SK-N-DZ (cell line): ENCODE measurements at places on chromosomes 7 and 10.

DNA sequence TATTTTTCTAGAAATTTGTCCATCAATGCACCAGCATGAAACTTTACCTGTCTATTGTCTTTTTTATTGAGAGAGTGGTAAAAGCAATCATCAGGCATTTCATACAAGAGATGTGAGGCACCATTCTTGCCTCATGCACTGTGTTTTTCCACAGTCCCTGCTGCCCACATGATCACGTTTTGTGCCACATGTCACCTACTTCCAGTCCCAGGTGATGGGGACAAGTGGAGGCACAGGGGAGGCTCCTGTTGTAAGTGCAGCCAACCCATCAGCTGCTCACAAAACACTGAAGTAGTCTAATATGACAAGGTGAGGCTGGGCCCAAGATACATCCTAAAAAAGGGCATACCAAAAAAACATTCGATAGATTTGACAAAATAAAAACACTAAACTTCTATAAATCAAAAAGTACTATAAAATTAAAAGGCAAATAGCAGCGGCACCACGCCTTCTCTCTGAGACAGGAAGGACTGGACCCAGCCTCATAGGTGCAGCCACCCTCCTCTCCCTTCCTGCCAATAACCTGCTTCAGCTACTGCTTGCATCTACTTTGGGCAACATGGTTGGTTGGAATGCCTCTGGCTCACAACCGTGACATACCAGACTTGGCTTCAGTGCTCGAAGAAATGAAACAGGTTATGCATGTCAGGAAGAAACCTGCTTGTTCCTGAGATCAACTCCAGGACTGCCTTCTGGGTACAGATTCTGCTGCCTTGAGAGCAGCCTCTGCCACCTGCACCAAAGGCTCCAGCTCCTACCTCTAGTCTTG is 2.3 kb downstream of the ZC3HAV1L start:
- no peak for DNase-seq

DNA sequence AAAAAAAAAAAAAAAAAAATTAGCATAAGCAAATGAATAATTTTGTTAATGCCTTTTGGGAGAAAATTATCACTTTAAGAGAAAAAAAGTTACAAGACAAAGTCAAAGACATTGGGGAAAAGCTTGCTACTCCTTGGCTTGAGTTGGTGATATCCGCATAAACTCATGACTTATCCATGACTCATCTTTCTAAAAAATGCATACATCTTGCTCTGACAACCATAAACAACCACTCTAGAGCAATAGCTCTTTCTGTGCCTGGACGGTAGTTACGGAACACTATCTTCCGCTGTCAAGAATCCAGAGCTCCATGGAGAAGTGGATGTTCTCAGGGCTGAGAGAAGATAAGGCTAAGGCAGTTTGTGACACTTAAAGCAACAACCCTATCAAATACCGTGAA is 281.1 kb upstream of the PFKP start:
- DNase-seq, result no peak

- DNase-seq, result no peak
Observed at GRCh38 chr7:24879291-24879690, 100.7 kb downstream of the OSBPL3 start.

- DNase-seq, result no peak
Observed at GRCh38 chr7:81299711-81300110, 380.9 kb upstream of the SEMA3C start.

GRCh38 chr7:155676052-155676451 is 31.6 kb downstream of the RBM33 start:
- DNase-seq, result no peak

GRCh38 chr7:49768835-49769234 is 4.6 kb upstream of the VWC2 start:
- DNase-seq, result no peak

DNA sequence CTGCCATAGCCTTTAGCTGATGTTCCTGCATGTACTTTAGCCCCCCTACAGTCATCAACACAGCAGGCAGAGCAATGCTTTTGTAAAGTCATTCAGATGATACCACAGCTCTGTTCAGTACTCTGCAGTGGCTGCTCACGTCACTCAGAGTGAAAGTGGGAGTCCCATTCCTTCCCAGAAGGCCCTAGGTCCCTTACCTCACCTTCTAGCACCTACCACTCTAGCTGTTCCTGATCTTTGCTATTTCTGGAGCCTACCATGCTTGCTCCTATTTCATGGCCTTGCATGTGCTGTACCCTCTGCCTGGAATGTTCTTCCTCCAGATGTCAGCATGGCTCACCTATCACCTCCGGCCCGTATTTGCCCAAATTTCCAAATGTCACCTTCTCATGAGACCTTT is 94.4 kb upstream of the PRR15 start:
- no peak for DNase-seq

DNA sequence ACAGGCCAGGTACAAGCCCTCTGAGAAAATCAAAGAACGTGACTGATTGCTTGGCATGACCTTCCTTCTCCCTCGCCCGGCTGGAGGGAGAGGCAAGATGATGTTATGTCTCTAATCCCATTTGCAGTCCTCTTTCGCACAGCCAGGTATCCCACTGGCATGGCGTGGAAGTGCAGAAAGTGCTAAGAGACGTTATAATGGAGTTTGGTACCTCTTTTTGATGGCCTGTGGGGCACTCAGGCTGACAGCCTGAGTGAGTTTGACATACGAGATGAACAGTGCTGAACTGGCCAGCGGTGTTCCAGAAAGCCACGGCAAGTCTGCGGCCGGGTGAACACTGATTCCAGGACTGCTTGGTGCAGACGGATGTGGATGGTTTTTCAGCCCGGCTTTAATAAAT is 241.6 kb downstream of the RAB11FIP2 start:
- DNase-seq, result no peak

DNA sequence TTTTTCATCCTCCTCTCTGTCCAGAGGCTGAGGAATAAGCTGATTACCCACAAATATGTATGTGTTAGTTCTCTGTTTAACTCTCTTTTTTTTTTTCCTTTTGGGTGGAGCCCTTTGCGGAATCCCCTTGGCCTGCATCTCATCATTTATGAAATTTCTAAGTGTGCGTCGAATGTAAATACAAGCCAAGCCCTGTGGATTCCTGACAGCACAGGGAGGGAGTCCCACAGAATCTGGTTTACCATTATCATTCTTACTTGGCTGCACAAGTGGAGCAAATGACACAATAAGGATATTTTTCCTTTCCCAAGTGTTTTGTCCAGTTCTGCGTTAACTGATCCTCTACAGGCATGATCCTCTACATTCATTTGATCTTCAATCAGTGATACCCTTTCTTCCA is 11.4 kb downstream of the STK31 start:
- no peak for DNase-seq

DNA sequence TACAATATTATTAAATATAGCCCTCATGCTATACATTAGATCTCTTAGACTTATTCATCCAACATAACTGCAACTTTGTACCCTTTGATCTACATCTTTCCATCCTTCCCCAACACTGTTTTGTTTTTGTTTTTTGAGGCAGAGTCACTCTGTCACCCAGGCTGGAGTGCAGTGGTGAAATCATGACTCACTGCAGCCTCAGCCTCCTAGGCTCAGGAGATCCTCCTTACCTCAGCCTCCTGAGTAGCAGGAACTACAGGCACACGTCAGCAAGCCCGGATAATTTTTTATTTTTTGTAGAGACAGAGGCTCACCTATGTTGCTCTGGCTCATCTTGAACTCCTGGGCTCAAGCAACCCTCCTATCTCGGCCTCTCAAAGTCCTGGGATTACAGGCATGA is 53.3 kb downstream of the NT5C2 start:
- no peak for DNase-seq

DNA sequence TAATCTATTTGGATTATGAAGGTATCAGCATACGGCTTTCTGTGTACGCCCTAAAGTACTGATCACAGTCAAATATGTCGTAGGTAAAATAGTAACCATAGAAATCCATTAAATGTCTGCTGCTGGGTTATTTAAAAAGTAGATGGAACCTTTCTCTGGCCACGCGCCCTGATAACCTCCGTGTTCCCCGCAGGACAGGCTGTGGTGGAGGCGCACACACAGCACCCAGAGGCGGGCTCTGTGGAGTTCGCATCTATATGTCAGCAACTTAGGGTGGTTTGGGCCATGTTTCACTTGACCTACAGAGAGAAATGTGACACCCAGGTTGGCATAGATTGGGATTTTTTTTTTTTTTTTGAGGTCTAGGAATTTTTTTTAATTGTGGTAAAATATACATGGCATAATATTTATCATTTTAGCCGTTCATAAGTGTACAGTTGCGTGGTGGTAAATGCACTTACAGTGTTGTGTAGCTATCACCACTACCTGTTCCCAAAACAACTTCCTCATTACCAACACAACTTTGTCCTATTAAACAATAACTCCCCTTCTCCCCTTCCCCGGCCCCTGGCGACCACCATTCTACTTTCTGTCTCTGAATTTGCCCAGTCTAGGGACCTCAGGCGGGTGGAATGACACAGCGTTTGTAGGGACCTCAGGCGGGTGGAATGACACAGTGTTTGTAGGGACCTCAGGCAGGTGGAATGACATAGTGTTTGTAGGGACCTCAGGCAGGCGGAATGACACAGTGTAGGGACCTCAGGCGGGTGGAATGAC is 15.4 kb downstream of the PPP2R2D start:
- no peak for DNase-seq

GRCh38 chr7:94376281-94376680 is 18.4 kb upstream of the COL1A2 start:
- DNase-seq, result no peak

- DNase-seq, result no peak
Observed at GRCh38 chr7:115124409-115124939, 202.6 kb downstream of the MDFIC start.

DNA sequence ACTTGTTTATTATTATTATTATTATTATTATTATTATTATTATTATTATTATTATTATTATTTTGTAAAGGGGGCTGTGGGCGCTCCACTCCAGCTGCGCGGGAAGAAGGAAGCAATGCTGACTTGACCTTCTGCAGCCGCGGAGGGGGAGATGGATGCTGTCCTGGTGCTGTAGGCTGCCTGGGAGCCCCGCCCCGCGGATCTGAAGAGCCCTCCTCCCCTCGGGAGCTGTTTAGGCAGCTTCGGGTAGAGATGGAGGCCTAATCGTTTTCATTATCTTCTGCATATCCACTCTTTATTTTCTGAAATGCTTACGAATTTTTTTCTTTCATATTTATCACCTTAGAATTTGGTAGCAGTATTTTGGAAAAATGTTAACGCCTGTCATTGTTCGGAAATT is 101.2 kb upstream of the KLF6 start:
- peak; percentile 31 for DNase-seq

GRCh38 chr7:66099232-66099550 is 15.5 kb upstream of the CRCP start:
- DNase-seq, result no peak

GRCh38 chr10:131257027-131257426 is 54.5 kb downstream of the TCERG1L start:
- no peak for DNase-seq
